Activated CD8-positive, alpha-beta memory T cell treated with anti-CD3 and anti-CD28 coated beads for 24 hours (primary cell): ENCODE measurements at places on chromosomes 6 and 20.

DNA sequence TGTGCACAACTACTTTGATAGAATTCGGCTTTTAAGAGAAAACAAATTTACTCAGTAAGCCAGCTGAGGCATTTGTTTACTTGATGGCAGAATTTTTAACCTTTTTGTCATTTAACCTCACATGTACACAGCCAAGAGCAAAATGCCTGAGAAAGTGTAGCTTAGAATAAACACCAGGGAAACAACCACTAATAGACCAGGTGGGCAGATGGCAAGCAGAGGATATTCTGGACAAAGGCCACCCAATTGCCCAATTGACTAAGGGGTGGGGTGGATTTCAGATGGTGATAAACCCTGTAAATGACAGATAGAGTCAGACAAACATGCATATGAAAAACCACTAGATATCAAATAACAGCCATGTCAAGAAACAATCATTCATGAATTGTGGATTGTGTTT, 190.7 kb upstream of the FBXL4 start:
- no peak for DNase-seq

GRCh38 chr6:116500969-116501433, 10.4 kb upstream of the CALHM5 start:
- no peak for DNase-seq

DNA sequence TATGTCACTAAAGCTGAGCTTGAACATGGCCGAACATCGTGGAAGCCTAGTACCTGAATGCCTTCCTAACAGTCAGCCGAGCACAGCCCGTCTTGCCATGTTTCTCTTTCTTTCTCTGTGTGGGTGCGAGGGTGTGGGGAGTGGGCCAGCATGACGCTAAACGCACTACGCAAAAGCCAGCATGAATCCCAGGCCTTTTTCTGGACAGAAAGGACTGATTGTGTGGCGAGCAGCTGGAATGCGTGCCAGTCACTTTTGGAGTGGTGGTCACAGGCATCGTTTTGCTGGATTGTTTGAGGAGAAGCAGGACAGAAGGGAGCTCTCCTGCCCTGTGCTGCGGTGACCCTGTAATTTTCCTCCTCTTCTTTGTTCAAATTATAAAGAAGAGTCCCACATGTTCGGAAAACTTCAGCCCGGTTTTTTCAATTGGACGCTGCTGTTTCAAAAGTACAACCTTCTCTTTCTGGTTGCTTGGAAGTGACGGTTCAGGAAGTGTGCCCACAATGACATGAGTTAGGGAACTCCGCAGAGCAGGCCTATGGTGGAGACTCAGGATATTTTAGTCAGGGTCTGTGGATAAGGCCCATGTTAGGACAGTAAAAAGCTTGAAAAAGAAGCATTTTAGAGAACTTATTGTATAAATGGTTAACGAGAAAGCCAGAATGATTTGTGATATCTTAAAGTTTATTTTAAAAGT, 54.3 kb downstream of the PDE7B start:
- no peak for DNase-seq

DNA sequence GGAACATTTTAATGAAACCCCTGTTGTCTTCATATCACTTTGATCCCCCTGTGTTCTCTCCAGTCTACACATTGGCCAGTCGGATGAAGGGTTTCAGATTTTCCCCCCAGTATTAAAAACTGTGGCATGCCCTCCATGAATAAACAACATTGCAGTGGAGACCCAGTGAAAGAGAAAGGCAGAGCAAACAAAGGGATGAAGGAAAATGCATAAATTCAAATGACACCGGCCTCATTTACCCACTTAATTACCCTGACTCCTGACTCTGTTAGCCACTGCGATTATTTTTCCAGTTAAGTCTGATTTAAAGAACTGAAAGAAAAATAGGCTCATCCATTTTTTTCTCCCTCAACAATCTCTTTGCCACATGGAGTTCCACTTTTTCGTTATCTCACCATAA, 569.2 kb downstream of the TFAP2B start:
- DNase-seq = no peak

DNA sequence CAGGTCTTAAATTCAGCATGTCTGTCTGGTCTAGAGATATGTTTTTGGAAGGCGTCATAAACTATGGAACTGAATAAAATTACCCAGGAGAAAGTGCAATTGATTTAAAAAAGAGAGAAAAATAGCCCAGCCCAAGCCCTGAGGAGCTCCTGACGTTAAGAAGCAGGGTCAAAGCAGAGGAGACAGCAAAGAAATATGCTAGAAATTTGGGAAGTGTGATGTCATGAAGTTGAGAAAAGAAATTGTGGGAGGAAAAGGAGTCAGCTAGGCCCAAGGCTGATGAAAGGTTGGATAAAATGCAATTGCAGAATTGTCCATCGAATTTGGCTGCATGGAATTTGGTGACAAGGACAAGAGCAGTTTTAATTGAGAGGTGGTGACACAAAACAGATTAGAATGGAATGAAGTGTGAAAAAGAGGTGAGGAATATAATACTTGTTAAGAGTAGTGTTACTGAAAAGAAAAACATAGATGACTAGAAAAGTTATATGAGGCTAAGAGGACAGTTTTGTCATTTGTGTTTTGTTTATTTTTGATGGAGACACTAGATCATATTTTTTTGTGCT, 381.6 kb downstream of the LAMA2 start:
- no peak for DNase-seq

DNA sequence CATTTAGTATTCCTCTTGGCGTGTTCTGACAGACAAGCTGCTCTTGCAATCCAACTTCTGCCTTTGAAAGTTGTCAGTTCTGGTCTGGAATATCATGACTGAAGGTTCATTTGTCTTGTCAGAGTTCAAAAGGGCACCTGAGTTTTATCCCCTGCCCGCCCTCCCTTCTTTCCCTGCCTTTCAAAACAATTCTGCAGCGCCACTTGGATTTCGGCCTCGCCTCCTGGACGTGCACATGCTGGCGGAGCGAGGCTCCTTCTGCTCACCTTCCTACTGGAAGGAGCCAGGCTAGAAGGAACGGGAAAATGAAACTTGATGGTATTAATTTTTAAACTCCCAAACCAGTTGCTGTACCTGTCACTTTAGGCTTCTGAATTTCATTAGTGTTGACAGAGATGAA, 55.7 kb upstream of the HDGFL1 start:
- no peak for DNase-seq

GRCh38 chr6:13487122-13488014, at the start of gene GFOD1:
Gene GFOD1, minus strand, starts transcription at chr6:13487600. Its CDS starts 710 bp downstream, at chr6:13486890.
- DNase-seq = peak; percentile 89

GRCh38 chr6:167485186-167485978, 160.5 kb downstream of the TTLL2 start:
- no peak for DNase-seq

DNA sequence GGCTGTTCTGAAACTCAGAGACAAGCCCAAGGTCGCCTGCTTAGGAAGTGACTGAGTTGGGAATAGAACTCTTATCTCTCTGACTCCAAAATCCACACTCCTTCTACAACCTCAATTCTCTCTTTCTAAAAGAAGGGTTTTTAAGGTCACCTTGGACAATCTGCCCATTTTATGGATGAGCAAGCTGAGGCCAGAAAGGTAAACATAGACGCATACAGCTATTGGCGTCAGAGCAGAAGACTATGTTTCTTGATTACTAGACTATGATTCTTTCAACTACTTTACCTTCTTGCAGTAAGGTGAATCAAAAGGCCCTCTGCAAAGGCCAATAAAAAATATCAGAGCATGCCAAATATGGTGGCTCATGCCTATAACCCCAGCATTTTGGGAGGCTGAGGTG, 276.6 kb downstream of the CLIC5 start:
- DNase-seq = no peak

DNA sequence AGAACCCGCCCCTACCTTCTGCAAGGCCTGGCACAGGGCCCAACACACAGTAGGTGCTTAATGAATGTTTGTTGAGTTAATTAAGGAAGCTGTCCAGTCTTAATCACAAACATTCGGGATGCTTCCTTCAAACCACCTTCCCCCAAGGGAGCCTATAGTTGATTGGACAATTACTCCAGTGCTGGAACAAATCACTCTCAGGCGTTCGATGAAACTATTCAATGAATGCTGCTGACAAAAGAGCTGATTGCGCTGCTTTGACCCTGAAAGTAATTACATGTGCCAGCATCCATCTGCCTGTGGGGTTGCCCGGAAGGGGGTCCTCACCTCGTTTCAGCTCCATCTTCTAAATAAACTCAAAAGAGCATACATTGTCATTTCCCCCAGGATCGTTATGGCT, 112.0 kb upstream of the SRSF6 start:
- no peak for DNase-seq

DNA sequence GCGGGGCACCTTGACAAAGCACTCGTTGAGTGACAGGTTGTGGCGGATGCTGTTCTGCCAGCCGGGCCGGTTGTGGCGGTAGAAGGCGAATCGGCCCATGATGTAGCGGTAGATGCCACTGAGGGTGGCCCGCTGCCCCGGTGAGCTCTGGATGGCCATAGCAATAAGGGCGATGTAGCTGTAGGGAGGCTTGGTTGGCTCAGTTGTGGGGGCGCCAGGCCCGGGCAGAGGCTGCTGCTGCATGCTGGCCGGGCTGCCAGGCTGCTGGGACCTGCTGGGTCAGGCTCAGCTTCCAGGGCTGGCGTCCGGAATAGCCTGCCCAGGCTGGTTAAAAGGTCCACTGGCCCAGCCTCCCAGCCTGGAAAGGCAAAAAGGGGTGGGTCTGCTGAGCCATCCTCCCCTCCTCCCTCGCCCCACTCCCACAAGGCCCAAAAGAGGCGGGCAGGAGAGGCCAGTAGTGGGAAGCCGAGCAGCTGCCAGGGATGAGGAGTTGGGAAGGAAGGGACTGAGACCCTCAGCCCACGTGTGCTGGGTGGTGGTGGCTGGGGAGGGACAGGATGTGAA, at the start of gene FOXS1:
Gene FOXS1 (minus strand): TSS at position 305 of the 564 bp plus-strand sequence. CDS start 62 bp downstream, at position 243.
- no peak for DNase-seq

- no peak for DNase-seq
These were observed 21.7 kb upstream of the EPB41L1 start for GRCh38 chr20:36132802-36133211.

DNA sequence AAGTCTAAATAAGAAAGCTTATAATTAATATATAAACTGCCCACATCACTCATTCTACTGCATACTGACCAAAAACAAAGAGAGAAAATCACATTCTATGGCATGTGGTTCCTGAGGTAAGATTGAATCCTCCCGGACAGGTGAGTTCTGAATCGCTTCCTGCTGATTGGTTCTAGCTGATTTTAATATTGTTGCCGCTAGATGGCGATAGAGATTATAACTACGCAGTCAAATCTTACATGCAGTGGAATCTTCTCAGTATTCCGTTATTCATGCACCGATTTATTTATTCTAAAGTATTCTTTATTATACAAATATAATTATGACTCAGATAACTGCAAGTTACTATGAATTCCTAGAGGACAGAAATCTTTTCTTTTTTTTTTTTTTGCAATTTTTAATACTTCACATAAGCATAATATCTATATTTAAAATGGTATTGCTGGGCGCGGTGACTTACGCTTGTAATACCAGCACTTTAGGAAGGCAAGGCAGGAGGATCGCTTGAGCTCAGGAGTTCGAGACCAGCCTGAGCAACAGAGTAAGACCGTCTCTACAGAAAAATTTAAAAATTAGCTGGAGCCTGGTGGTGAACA, 24.2 kb upstream of the TMX4 start:
- DNase-seq = no peak

DNA sequence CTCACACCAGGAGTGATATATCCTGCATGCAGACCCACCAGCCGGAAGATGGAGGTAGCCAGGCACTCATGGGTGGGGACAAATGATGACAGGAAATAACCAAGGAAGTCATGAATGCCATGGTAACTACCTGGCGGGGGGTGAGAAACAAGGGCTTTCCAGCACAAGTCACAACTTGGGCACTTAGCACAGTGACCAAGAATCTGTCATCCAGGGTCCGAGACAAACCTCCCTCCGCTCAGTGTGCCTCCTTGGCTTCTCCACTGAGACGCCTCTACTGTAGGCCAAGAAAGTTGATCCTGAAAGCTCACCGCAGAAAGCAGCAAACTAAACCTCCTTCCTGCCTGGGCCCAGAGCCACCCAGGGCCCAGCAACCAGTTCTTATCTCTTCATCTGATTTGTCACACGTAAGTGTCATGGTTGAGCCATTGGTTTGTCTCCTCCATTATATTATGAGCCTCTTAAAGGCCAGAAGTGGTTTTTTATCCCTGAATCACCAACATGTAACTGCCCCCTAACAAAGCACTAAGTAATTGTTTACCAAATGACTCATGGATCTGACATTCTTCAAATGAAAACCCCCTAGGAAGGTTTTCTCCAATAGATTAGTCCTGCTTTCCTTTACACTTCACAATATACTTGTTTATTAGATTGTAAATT, 84.3 kb upstream of the TAB2 start:
- DNase-seq = peak; percentile 79

GRCh38 chr6:157185171-157185570, 138.1 kb downstream of the TMEM242 start:
- DNase-seq = no peak

- no peak for DNase-seq
These were observed 10.1 kb downstream of the MAP7 start for GRCh38 chr6:136539967-136540652.

GRCh38 chr6:170238741-170239565, 51.9 kb downstream of the DLL1 start:
- DNase-seq = no peak

DNA sequence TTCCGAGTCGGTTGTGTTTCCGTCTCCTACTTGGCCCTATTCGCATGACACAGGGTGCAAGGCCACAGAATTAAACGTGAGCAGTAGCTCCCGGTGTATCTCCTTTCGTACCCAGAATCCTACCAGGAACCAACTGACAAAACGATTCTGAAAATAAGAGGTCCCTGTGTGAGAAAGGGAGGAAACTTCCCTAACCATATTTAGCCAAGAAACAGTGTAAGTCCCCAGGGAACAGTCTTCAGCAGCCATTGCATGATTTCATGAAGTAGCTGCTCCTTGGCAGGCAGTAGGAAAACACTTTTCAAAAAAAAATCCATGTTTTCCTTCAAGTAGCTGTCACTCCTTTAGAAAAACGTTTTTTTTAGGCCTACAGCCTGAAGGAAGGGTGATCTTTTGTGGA, 46.9 kb downstream of the PDE10A start:
- DNase-seq = no peak

GRCh38 chr20:3572151-3572550, 91.0 kb downstream of the GFRA4 start:
- no peak for DNase-seq

- DNase-seq = peak; percentile 65
These were observed 348.1 kb downstream of the CDC5L start for GRCh38 chr6:44735630-44735963.

- DNase-seq = peak; percentile 38
These were observed 148.4 kb downstream of the SYCP2 start for GRCh38 chr20:59784791-59785668.

GRCh38 chr20:34199183-34199582, 42.0 kb upstream of the ASIP start:
- DNase-seq = no peak

- DNase-seq = no peak
These were observed 214.6 kb upstream of the CDH4 start for GRCh38 chr20:61037498-61037897.

- DNase-seq = no peak
These were observed 61.7 kb downstream of the CD40 start for GRCh38 chr20:46179862-46180261.

- DNase-seq = no peak
These were observed 41.1 kb downstream of the PTPN1 start for GRCh38 chr20:50551288-50551687.

GRCh38 chr20:63049191-63049518, 42.4 kb upstream of the BHLHE23 start:
- no peak for DNase-seq

GRCh38 chr6:63186970-63187369, 24.3 kb upstream of the FKBP1C start:
- no peak for DNase-seq

- DNase-seq = no peak
These were observed 801 bp upstream of the PPARD start for GRCh38 chr6:35341557-35341956.

GRCh38 chr6:170038708-170039107, 252.2 kb downstream of the DLL1 start:
- no peak for DNase-seq
